Activated CD8-positive, alpha-beta memory T cell treated with anti-CD3 and anti-CD28 coated beads for 48 hours (primary cell): ENCODE measurements at places on chromosomes 1 and 21.

DNA sequence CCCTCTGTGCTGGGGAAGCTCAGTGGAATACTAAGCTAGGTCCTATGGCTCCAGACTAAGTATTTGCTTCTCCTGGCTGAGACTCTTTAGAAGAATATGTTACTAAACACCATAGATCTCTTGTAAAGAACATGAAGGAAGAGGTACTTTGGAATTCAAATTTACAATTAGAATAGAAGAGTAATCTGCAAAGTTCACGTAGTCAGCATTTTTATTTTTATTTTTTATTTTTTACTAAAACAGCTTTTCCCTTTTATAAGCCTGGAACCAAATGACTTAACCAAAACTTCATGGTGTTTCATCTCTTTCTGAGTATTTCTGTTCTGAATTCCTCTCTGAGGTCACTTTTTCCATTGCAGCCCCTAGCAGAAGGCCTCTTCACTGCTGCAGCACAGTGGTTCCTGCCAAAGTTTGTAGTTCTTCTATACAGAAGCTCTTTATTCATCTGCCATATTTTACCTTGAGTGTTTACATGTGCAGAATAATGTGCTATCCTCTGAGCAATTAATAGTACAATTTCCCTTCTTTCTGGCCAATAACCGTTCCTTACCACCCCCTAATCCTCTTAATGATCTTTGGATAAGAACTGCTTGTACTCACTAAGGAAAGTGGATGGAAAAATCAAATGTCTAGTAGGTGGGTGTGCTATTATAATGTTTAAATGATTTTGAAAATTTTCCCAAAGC, 27.2 kb downstream of the TSEN15 start:
- no peak for DNase-seq

- no peak for DNase-seq
Measured at GRCh38 chr1:110220324-110220723, 10.2 kb downstream of the KCNC4 start.

- DNase-seq: no peak
Measured at GRCh38 chr1:247542811-247543210, 6.1 kb upstream of the GCSAML start.

GRCh38 chr1:91613595-91613994, 112.9 kb downstream of the CDC7 start:
- no peak for DNase-seq

GRCh38 chr1:223771469-223771813, 59.1 kb downstream of the CAPN2 start:
- DNase-seq: no peak

- no peak for DNase-seq
Measured at GRCh38 chr1:17572264-17572985, 32.9 kb downstream of the ARHGEF10L start.

GRCh38 chr1:32186491-32186890, 7.0 kb downstream of the TXLNA start:
- no peak for DNase-seq

- no peak for DNase-seq
Measured at GRCh38 chr21:41805643-41806042, 38.8 kb upstream of the RIPK4 start.

- no peak for DNase-seq
Measured at GRCh38 chr1:44270686-44271628, 57.7 kb downstream of the DMAP1 start.

- DNase-seq: no peak
Measured at GRCh38 chr1:190101756-190102155, 375.9 kb downstream of the BRINP3 start.

GRCh38 chr1:184164536-184164935, 113.0 kb downstream of the TSEN15 start:
- DNase-seq: no peak

DNA sequence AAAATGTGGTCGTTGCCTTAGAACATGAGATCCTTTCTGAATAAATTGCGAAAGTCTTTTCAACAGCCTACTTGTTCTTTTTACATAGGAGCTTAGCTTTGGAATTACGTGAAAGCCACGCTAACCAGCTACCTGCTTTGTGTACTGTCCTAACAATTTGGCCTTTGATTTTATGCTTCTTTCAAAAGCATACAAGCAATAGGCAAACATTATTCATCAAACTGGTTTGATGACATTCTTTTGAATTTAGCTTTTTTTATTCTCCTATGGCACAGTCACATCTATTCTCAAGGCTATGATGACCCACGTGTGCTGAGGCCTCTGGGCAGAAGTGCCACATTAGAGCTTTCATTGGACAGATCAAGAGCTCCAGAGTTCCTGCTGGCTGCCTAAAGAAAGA, 178.0 kb upstream of the DPT start:
- DNase-seq: no peak

GRCh38 chr1:56409112-56409691, 170.2 kb downstream of the PLPP3 start:
- no peak for DNase-seq

- DNase-seq: no peak
Measured at GRCh38 chr1:209659909-209660308, 7.7 kb upstream of the LAMB3 start.

- DNase-seq: no peak
Measured at GRCh38 chr1:12276225-12276624, 46.4 kb downstream of the VPS13D start.

GRCh38 chr1:174135211-174135610, 24.1 kb upstream of the RABGAP1L start:
- no peak for DNase-seq

DNA sequence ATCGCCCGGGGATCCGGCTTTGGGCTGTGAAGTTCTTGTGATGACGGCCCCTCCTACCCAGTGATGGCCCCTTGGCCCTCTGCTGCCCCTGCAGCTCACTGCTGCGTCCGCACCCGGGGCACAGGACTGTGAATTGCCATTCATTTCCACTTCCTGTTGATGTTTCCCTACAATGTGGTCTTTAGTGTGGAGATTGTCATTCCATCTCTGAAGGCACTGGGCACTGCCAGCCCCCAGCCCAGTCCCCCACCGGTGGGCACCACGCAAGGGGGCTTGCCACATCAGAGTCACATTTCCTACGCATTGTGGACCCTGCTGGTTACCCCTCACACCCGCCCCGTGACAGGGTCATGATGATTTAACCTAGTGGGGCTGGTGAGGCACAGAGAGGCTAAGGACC, 2.5 kb upstream of the MX2 start:
- DNase-seq: no peak

DNA sequence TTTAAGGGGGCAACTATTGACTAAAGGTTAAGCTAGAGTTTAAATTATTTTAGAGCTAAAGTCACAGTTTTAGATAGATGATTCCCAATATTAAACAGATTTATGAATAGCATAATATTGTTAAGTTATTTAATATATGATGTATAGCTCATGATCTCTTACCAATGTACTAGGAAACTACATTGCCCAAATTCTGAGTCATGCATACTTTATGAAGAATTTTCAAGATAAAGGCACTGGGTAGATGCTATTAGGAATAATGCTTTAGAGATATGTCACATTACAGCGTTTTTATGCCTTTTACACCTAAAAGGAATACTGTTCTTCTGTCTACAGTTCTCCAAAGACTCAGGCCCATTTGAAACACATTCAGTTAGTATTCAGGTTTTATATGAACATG, 215.1 kb downstream of the NCAM2 start:
- DNase-seq: no peak
